ENCODE measurements at places on chromosomes 7 and 10. TPM values are rescaled to one million over a fixed set of nuclear protein-coding genes. Genes with fewer than 3 reads are reported as not detected.

The HKDC1 gene
- total RNA-seq, result not detected

The MRPS33 gene
- 48.6 TPM for total RNA-seq

The SEMA3D gene
- 26.3 TPM for total RNA-seq

The CCDC172 gene
- total RNA-seq, result not detected

The NPFFR1 gene
- total RNA-seq, result not detected

The PARD3 gene
- total RNA-seq, result 51.2 TPM

The TBX20 gene
- 5.5 TPM for total RNA-seq

DNA sequence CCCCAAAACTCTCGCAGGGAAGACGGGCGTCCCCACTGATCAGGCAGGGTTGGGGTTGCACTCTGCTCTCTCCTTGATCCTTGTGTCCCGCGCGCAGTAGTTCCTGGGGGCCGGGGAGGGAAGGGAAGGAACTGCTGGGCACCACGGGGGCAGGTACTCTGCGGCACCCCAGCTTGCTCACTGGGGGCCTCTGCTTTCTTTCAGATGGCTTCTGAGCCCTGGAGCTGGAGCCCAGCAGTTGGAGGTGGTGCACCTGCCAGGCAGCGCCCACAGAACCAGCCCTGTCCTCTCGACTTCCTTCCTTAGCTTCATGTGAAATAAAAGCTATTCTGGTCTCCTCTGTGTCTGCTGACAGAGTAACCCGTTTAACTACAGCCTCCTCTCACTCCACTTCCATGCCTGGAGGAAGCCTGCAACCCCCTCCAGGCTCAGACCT lies 12.2 kb downstream of the PLAC9 start:
- DNase-seq, result no peak
- H3K4me1 ChIP-seq, result peaks cover 24% of the 10 kb centered on the region
- H3K36me3 ChIP-seq, result peaks cover 11% of the 10 kb centered on the region
- no peak overlapping the region for H3K4me3 ChIP-seq
- no peak overlapping the region for H3K27ac ChIP-seq

GRCh38 chr10:115879372-115880089 lies 393.5 kb downstream of the GFRA1 start:
- no peak overlapping the region for H3K4me3 ChIP-seq
- H3K27me3 ChIP-seq, result no peaks in the 10 kb centered on the region
- no peaks in the 10 kb centered on the region for H3K4me1 ChIP-seq
- peak overlapping the region; percentile 38 for H3K27ac ChIP-seq

GRCh38 chr10:32299354-32299980 lies 47.5 kb downstream of the EPC1 start:
- H3K4me3 ChIP-seq, result no peak overlapping the region
- no peak overlapping the region for H3K27ac ChIP-seq
- H3K4me1 ChIP-seq, result peaks cover 7% of the 10 kb centered on the region
- DNase-seq, result no peak

- no peaks in the 10 kb centered on the region for H3K36me3 ChIP-seq
- H3K27ac ChIP-seq, result no peak overlapping the region
- H3K4me3 ChIP-seq, result no peak overlapping the region
- H3K4me1 ChIP-seq, result no peaks in the 10 kb centered on the region
- DNase-seq, result no peak
Measured at GRCh38 chr10:122856902-122857301, 11.2 kb upstream of the CUZD1 start.

DNA sequence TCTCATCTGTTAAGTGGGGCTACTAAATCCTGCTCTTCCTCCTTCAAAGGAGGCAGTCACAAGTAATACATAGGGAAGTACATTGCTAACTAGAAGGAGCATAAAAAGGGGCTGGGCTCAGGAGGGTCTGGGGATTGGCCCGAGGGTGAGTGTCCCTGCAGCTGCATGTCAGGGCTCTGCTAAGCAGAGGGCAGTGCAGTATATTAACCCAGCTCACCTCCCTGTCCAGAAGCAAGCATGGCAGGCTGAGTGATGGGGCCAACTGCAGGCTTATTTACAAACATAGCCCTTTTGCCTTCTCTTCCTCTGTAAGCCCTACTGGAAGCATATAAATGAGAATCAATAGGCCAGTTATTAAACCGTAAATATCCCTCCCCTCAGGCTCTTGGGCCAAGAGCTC lies 143.2 kb upstream of the PCBD1 start:
- H3K4me3 ChIP-seq, result no peak overlapping the region
- no peak for DNase-seq
- no peaks in the 10 kb centered on the region for H3K27me3 ChIP-seq
- no peaks in the 10 kb centered on the region for H3K36me3 ChIP-seq

- no peaks in the 10 kb centered on the region for H3K36me3 ChIP-seq
- no peak overlapping the region for H3K27ac ChIP-seq
- H3K27me3 ChIP-seq, result no peaks in the 10 kb centered on the region
Measured at GRCh38 chr10:64275774-64276173, 754.6 kb downstream of the REEP3 start.

DNA sequence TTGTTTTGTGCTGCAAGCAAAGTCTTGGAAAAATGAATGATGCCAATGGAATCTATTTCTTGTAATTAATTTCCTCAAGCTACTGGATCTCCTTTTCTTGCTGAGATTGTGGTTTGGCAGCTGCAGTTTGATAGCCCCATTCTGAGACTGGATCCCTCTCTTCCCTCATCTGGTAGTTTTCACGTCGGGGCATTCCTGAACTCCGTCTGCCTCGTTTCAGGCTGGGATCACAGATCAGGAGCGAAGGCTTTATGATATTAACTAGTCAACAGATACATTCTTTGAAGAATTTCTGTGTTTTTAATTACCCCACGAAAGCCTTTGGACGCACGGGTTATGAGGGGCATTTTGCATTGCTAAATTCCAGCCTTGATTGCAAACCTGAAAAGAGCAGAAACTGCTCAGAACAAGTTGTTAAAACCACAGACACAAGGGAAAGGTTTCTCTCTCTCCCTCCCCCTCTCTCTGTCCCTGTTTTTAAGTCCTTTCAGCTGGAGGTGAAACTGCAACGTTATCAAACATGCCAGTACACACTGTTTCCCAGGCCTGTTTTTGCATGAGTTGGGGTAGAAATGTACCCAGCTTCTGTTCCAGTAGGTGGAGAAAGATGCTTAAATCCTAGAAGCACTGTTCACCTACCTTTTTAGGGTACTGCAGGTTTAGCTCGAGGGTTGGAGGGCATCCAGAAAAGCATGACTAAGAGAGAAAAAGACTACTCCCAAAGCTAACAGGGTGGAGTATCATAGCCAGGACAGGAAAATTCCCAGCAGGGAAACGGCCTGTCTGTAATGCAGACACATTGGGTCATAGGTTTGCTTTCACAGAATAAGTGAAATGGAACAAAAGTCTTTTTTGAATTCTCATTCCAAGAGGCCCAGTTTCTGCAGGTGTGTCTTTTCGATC lies 124.3 kb downstream of the CUX1 start:
- DNase-seq, result no peak
- H3K36me3 ChIP-seq, result peaks cover 3% of the 10 kb centered on the region
- no peak overlapping the region for H3K27ac ChIP-seq
- no peak overlapping the region for H3K4me3 ChIP-seq
- H3K4me1 ChIP-seq, result peaks cover 14% of the 10 kb centered on the region

DNA sequence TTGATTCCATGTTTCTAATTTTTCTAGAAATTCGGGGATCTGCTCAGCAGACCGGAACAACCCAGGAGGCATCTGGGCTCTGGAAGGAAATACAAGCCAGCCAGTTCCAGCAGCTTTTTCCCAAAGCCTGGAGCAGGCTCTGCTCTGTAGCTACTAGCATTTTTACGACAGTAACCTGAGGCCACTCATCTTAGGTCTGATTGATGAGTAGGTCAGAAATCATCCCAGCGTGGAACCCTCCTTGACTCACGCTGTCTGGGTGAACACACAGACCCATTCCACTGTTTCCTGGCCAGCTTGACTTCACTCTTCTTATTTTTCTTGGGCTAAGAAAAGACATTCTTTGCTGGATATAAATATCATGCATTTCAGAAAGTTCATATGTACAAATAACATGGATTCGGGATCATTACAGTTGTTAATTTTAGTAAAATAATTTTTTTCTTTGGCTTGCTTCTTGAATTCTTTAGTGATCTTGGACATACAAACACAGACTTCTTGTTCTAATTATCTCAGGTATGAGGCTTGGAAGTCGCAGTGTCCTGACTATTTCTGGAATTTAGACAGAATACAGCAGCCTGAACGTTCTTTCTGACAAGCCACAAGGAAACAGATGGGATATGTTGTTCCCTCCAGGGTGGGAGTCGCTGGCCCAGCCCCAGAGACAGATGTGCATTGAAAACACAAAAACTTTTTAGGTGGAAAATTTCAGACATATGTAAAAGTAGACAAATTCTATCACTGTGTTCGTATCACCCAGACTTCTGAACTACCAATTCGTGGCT lies 54.6 kb upstream of the PITRM1 start:
- no peak for DNase-seq
- H3K27ac ChIP-seq, result no peak overlapping the region
- H3K36me3 ChIP-seq, result no peaks in the 10 kb centered on the region
- peaks cover 12% of the 10 kb centered on the region for H3K4me1 ChIP-seq

DNA sequence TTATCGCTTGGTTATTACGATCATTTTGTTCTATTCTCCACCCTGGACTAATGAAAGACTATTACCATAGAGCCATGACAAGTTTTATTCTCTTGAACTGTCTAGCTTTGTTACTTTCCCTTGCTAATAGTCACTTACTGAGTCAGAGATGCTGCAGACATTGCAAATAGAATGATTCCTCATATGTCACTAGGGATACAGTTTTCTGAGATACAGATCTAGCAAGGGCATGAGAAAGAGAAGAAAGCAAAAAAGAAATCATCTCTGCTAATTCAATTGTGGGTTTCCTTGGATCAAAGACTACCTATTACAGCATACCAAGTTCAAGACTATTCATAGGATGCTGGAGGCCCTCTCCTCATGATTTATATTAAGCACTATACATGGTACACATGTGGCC lies 204.3 kb downstream of the MBL2 start:
- no peak overlapping the region for H3K27ac ChIP-seq
- DNase-seq, result no peak
- no peak overlapping the region for H3K4me3 ChIP-seq

- H3K4me3 ChIP-seq, result peak overlapping the region; percentile 71
- no peaks in the 10 kb centered on the region for H3K27me3 ChIP-seq
- peak; percentile 22 for DNase-seq
- H3K36me3 ChIP-seq, result no peaks in the 10 kb centered on the region
Measured at GRCh38 chr10:62760401-62760800, 44.1 kb upstream of the ADO start.

GRCh38 chr7:79046061-79046460 lies 407.4 kb downstream of the MAGI2 start:
- H3K4me1 ChIP-seq, result peaks cover 9% of the 10 kb centered on the region
- no peak overlapping the region for H3K4me3 ChIP-seq
- no peaks in the 10 kb centered on the region for H3K27me3 ChIP-seq
- DNase-seq, result no peak

GRCh38 chr7:33369888-33370287 lies 240.5 kb downstream of the BBS9 start:
- DNase-seq, result no peak
- no peak overlapping the region for H3K4me3 ChIP-seq

GRCh38 chr10:62069452-62070178 lies 168.1 kb downstream of the ARID5B start:
- no peak overlapping the region for H3K27ac ChIP-seq
- H3K36me3 ChIP-seq, result peaks cover 18% of the 10 kb centered on the region
- no peaks in the 10 kb centered on the region for H3K27me3 ChIP-seq
- H3K4me3 ChIP-seq, result peak overlapping the region; percentile 44
- H3K4me1 ChIP-seq, result peaks cover 44% of the 10 kb centered on the region
